CD8-positive, alpha-beta memory T cell (primary cell): ENCODE measurements at places on chromosomes 6 and 20.

GRCh38 chr20:41428285-41428684 is 61.7 kb upstream of the EMILIN3 start:
- peak; percentile 41 for DNase-seq

- DNase-seq = no peak
These were observed 28.1 kb upstream of the MTCL3 start for GRCh38 chr6:127547215-127547614.

DNA sequence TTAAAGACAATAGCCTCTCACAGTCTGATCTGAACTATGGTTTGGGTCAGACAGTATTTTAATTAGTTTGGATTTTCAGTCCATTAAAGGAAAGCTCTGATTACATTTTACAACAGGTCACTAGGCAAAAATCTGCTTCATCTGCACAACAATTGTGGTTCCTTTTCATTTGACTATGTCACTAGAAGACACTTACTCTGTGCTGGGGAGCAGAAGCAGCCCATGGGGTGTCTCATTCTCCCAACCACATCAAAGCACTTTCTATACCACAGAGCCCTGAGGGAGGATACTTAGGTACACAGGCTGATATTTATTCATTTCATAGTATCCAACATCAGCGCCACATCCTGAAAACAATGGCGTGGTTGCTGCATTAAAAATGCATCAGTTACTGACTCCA is 36.6 kb upstream of the HDAC2 start:
- DNase-seq = no peak

- DNase-seq = no peak
These were observed 442.5 kb upstream of the ID4 start for GRCh38 chr6:19394687-19395086.

DNA sequence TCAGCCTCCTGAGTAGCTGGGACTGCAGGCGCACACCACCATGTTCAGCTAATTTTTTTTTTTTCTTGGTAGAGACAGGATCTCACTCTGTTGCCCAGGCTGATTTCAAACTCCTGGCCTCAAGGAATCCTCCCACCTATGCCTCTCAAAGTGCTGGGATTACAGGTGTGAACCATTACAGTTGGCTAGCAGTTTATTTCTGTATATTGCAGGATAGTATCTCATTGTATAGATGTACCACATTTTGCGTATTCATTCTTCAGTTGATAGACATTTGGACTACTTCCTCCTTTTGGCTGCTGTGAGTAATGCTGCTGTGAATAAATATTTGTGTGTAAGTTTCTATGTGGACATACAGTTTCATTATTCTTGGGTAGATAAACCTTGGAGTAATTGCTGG is 32.9 kb downstream of the ASXL1 start:
- DNase-seq = no peak

- DNase-seq = peak; percentile 80
These were observed 17.3 kb downstream of the GABRR2 start for GRCh38 chr6:89297695-89298351.

GRCh38 chr20:19968466-19969073 is 48.6 kb upstream of the NAA20 start:
- DNase-seq = no peak
